Hippocampal formation (tissue), 2 donors: ENCODE measurements at places on chromosomes 5 and 9.

GRCh38 chr9:26392639-26393038 is 500.0 kb downstream of the CAAP1 start:
- DNase-seq: no peak

DNA sequence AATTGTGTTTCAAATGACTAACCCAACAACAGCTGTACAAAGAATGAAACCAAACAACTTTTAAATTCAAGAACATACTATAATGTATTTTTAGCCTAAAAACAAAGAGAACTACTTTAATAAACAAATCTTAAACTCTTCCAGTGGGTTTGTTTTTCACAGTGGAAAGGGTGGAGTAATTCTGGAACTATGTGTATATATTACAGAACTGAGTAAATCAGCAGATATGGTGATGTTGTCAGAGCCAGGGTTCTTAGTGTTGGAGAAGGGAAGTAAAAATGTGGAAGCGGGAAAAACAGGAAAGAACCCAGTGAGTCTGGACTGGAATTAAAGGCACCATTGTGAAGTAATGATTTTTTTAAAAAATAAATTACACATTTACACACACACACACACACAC is 144.9 kb downstream of the CDK5RAP2 start:
- DNase-seq: no peak

DNA sequence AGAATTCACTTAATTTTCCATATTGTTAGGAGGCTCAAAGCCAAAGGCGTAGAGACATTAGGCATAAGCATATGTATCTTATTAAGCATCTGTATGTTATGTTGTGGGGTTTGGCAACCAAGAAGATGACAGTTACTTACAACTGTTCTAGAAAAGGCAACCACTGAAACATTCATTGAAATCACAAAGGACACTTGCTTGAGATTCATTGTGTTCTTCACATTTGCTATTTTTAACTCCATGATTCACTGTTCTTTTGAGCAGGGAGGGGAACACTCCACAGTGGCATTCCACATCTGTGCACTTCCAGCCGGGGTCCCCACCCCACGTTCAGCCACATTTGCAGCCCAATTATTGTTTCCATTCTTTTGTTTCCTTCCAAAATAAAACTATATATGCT is 107.1 kb downstream of the PALM2AKAP2 start:
- peak; percentile 22 for DNase-seq

DNA sequence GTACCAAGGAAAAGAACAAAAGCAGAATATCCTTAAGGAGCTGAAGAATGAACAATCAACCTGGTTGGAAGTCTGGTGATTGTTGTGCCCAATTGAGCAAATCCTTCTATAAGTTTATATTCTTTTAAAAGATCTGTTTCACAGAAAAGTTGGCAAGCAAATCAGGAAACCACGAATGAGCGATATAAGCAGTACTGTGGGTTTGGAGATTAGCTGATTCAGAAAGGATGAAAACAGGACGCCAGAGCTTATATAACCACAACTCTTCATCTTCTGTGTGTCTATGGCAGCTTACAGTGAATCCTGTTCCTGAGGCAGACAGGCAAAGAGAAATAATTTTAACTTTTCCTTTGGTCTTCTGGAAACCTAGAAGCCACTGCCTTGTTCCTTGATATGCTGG is 61.7 kb downstream of the SLC38A9 start:
- no peak for DNase-seq

GRCh38 chr5:8184455-8185063 is 315.6 kb downstream of the MTRR start:
- DNase-seq: no peak

- DNase-seq: no peak
Measured at GRCh38 chr5:42745426-42745825, 11.2 kb upstream of the CCDC152 start.

DNA sequence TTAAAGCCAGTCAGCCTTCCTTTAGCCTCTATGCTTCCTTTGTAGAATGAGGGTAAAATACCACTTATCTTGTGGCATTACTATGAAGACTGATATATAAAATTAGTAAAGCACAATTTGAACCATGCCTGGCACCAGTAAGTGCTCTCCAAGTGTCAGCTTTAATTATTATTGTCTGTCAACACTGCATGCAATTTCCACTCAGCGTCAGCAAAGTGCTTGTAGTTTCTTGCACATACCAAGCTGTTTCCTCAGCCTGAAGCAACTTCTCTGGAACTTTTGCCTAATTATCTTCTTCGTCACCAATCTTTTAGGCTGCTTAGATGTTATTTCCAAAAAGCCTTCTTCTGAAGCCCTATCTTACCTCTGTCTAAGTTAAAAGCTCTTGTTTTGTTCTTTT is 177.3 kb downstream of the CDC42SE2 start:
- DNase-seq: no peak

DNA sequence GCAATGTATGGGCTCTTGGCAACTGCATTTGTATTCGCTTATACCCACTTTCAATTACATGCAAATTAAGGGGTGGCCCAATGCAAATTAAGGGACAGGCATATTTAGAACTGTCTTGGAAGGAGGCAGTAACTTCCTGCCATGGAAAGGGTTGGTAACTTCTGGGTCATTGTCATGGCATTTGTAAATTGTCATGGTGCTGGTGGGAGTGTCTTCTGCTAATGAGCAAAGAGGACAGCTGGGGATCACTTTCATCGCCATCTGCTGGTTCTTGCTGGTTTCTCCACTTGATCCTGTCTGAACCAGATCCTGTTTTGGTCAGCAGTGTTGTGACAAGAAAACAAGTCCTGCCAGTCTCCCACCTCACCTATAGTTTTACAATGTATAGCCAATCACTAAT is 23.3 kb upstream of the UGT3A2 start:
- no peak for DNase-seq

- DNase-seq: no peak
Measured at GRCh38 chr9:25003686-25004085, 458.0 kb upstream of the IZUMO3 start.

DNA sequence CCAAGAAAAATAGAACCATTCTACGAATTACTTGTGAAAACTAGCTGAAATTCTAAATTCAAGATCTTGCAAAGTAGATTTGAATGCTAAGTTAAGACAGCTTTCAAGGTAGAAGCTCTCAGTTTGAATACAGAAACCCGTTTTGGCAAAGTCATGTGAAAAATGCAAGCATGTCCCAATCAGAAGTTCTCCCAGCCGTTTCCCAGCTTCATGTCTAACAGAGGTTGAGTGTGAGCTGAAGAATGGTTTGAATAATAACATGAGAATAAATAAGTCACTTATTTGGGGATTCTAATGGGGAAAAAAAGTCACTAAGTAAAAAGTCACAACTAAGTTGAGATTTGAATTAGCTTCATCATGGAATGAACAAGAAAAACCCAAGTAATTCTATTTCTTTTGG is 152.5 kb upstream of the MAP3K1 start:
- DNase-seq: no peak

GRCh38 chr5:167949435-167949834 is 342.0 kb upstream of the WWC1 start:
- no peak for DNase-seq

- no peak for DNase-seq
Measured at GRCh38 chr5:76404223-76405211, 1.4 kb downstream of the IQGAP2 start.

DNA sequence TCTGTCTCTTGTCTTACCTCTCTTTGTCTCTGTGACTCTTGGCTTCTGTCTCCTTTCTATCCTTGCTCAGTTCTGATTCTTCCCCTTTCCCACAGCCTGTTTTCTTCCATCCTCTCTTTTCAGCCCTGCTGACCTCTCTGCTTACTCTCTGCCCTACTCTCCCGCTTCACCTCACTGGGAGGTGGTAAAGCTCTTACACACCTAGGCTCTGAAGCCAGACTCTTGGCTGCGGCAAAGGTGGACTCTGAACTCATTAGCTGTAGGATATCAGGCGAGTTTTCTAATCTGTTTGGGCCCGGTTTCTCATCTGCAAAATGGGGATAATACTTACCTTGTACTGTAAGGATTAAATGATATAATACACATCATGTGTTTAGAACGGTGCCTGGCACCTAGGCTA is 11.1 kb downstream of the PCDH1 start:
- no peak for DNase-seq

- no peak for DNase-seq
Measured at GRCh38 chr5:181217111-181217802, 5.8 kb upstream of the TRIM41 start.

- DNase-seq: no peak
Measured at GRCh38 chr5:80620211-80620610, 34.2 kb upstream of the MSH3 start.

- no peak for DNase-seq
Measured at GRCh38 chr5:69517763-69518212, 25.2 kb downstream of the OCLN start.

GRCh38 chr9:88923653-88924288 is 67.5 kb upstream of the S1PR3 start:
- DNase-seq: no peak

DNA sequence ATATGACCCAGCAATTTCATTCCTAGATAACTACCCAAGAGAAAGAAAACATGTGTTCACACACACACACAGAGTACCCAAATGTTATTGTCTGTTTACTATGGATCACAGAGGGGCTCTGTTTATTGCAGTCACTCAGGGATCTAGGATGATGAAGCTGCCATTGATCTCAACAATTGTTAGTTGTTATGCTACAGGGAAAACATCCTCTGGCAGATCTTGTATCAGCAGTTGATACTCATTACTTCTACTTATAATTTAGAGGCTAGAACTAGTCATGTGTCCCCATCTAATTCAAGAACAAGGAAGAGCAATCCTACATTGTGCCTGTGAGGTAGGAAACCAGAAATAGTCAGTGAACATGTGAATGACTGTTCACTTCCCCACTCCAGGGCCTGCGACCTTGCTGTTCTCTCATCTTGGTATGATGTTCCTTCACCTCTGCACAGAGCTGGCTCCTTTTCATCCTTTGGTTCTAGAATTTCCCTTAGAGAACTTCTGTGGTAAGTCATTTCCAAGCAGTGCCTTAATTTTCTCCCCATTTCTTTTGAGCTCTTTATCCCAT is 30.3 kb downstream of the NMUR2 start:
- no peak for DNase-seq

DNA sequence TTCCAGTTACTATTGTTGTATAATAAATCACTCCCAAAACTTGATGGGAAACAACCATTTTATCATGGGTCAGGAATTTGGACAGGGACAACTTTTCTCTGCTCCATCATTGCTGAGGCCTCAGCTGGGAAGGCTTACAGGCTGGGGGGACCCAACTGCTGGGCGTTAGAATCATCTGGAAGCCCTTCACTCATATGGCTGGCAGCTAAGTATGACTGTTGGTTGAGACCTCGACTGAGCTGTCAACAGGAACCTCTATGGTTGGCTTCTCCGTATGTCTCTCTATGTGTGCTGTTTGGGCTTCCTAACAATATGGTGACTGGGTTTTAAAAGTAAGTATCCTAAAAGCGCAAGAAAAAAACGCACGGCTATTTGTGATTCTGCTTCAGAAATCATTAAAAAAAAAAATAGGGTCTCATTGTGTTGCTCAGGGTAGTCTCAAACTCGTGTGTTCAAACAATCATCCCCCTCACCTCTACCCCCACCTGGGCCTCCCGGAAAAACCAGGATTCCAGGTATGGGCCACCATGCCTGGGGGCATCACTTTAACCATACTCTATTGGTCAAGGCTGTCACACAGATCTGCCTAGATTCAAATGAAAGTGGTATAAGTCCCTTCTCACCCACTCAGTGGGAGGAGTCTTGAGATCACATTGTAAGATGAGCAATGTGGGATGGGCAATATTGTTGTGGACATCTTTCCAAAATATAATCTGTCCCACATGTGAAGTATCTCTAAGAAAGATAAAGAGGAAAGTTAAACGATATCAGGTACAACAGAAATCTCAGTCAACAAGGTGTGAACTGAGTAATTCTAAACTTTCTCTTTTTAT is 15.2 kb downstream of the FNBP1 start:
- DNase-seq: no peak

- DNase-seq: no peak
Measured at GRCh38 chr5:67770431-67771025, 445.0 kb upstream of the PIK3R1 start.

- DNase-seq: no peak
Measured at GRCh38 chr5:179373101-179373934, 28.1 kb upstream of the ADAMTS2 start.

DNA sequence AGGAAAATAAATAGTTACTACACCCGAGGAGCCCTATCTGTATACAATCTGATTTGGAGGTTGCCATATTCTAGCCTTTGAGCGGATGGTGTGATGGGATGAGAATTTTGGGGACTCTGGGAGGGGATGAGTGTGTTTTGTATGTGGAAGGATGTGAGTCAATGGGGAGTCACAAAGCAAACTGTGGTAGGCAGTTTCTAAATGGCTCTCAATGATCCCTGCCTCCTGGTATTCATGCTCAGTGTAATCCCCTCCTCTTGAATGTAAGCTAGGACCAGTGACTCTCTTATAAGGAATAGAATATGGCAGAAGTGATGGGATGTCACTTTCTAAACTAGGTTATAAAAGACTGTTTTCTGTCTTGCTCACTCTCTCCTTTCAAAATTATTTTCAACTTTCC is 205.7 kb upstream of the RIOK2 start:
- no peak for DNase-seq

DNA sequence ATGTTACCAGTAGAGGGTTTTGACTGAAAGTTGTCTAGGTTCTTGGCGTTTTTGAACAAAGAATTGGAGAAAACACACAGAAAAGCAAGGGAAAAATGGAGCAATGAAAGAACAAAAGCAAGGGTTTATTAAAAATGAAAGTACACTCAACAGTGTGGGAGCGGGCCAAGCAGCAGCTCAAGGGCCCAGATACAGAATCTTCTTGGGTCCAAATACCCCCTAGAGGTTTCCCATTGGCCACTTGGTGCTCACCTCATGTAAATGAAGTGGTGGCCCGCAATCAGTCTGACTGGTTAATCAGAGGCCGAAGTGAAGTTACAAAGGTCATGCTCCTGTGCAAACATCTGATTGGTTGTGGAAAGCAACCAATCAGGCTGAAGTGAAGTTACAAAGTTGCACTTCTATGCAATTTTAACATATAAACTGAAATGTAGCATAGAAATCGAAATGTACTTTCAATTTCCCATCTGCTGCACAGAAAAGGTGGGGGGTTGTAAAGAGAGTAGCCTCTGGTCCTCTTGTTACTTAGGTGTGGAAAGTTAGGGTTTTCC is 1.9 kb upstream of the GM2A start:
- DNase-seq: no peak

DNA sequence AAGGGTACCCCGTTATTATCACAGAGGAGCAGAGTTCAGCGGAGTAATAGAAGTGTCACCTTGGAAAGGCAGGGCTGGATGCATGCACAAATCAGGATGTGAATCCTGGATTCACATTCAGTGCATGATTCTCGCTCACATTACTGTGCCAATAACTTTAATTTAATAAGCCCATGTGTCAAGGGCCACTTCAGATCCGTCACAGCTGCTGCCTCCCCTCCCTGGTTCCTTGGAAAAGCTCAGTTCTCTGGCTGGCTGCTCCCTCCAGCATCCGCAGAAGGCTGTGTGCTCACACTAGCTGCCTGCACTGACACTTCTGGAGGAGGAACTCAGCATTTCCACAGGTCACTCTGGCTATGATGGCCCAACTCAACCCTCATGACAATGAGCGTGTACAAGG is 256.8 kb upstream of the ADAMTS16 start:
- DNase-seq: no peak
